ENCODE measurements at places on chromosomes 1 and 21. TPM values are rescaled to one million over a fixed set of nuclear protein-coding genes. Genes with fewer than 3 reads are reported as not detected.

FAM72B gene
- 0.55 TPM for total RNA-seq

IVL gene
- total RNA-seq: not detected

CTSK gene
- total RNA-seq: 35.5 TPM

FCGR3B gene
- 18.9 TPM for total RNA-seq

SH2D2A gene
- 3.8 TPM for total RNA-seq

TMCC2 gene
- total RNA-seq: 4.8 TPM

- no peaks in the 10 kb centered on the region for H3K27me3 ChIP-seq
- no peak overlapping the region for H3K27ac ChIP-seq
- H3K36me3 ChIP-seq: no peaks in the 10 kb centered on the region
Observed at GRCh38 chr1:29548091-29548490, 311.8 kb downstream of the PTPRU start.

- DNase-seq: no peak
- H3K27ac ChIP-seq: peak overlapping the region; percentile 79
- H3K4me3 ChIP-seq: peak overlapping the region; percentile 53
Observed at GRCh38 chr1:78650114-78650660, 556 bp downstream of the IFI44 start.

GRCh38 chr21:45491623-45492022 is 50.6 kb downstream of the SLC19A1 start:
- H3K36me3 ChIP-seq: peaks cover 11% of the 10 kb centered on the region
- no peak overlapping the region for H3K4me3 ChIP-seq
- no peaks in the 10 kb centered on the region for H3K27me3 ChIP-seq
- H3K4me1 ChIP-seq: no peaks in the 10 kb centered on the region
- no peak for DNase-seq
- no peak overlapping the region for H3K27ac ChIP-seq

- no peaks in the 10 kb centered on the region for H3K27me3 ChIP-seq
- no peaks in the 10 kb centered on the region for H3K4me1 ChIP-seq
- no peak for DNase-seq
- no peaks in the 10 kb centered on the region for H3K36me3 ChIP-seq
- H3K27ac ChIP-seq: no peak overlapping the region
Observed at GRCh38 chr1:80818211-80818610, 982.5 kb upstream of the ADGRL2 start.

GRCh38 chr21:44926331-44927101 is 5.8 kb upstream of the ITGB2 start:
- no peaks in the 10 kb centered on the region for H3K36me3 ChIP-seq
- peaks cover 10% of the 10 kb centered on the region for H3K27me3 ChIP-seq
- no peak overlapping the region for H3K4me3 ChIP-seq
- H3K27ac ChIP-seq: peak overlapping the region; percentile 55
- peaks cover 49% of the 10 kb centered on the region for H3K4me1 ChIP-seq

AGBL4 gene
- not detected for total RNA-seq

DNA sequence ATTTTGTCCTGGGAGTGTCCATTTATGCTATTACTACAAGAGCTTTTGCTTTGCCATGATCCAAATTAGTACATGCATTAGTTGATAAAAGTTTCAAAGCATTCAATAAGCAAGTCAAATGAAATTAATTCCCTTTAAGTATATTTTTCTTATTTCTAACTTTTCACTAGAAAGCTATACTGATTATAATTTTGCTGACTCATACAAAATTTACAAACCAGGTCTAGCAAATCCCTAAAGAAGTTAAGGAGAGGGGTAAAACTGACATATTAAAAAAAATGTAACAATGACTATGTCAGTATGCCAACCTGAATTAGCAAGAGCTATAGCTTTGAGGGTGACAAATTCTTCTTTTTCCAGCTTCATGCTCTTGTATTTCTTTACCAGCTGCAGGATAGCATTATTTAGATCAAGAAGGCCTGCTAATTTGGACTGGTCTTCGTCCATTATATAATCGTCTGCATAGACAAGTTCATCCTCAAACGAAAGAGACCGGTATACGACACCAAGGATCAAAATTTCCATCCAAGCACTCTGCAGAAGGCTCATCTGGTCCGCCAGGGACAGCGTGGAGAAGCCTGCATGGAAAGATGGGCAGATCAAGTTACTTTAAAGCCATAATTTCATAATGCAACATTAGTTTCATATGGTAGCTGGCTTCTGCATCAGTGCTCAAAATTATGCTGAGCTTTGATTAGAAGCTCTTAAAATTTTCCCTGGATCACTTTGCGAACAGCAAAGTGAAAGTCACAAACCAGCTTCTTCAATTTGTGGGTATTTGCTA is 95.8 kb upstream of the USH2A start:
- no peak for DNase-seq
- no peak overlapping the region for H3K4me3 ChIP-seq
- H3K4me1 ChIP-seq: no peaks in the 10 kb centered on the region
- H3K27ac ChIP-seq: no peak overlapping the region
- H3K36me3 ChIP-seq: no peaks in the 10 kb centered on the region
- H3K27me3 ChIP-seq: no peaks in the 10 kb centered on the region

MROH9 gene
- total RNA-seq: not detected

OR10J1 gene
- not detected for total RNA-seq
